ENCODE measurements at places on chromosomes 4 and X. TPM values are rescaled to one million over a fixed set of nuclear protein-coding genes. Genes with fewer than 3 reads are reported as not detected.

SH2D1A gene
- not detected for total RNA-seq

RAI2 gene
- total RNA-seq = not detected

MAGEB1 gene
- total RNA-seq = not detected

PSAPL1 gene
- total RNA-seq = not detected

PFKFB1 gene
- total RNA-seq = 0.17 TPM

KCND1 gene
- total RNA-seq = 0.54 TPM

S100G gene
- not detected for total RNA-seq

CYBB gene
- total RNA-seq = 0.03 TPM

TRIM75 gene
- total RNA-seq = not detected

GYPA gene
- total RNA-seq = not detected

DNA sequence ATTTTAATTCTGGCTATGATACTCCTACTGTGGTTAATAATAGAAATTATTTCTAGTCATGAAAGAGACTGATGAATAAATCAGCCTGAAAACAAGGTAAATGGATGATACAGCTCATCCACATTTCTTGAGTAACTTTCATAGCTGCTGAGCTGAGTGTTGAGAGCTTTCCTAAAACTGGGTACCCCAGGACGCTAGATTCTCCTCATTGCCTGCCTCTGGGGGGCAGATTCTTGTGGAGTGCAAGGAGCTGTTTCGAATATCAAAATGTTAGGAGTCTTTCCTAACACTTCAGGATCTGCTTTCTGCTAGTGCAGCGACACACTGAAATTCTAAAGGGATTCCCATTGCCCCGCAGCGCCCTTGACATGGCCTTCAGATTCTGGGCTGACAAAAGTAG is 2.1 kb downstream of the MND1 start:
- DNase-seq = no peak

DNA sequence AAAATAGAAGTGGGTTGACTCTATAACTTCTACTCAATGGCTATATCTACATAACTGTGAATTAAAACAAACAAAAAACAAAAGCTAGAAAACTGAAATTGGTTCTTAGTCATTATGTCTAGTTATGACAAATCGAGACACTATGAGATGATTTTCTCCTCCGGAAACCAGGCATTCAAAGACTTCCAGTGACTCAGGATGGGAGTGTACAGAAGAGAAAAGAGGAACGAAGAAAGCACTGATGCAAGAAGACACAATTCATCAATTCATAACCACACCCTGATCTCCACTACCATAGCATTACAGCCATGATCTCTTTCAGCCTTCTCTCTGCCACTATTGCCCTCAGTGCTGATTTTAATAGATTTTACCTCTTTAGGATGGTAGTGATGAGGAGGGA is 253.6 kb downstream of the CBLL2 start:
- DNase-seq = peak; percentile 93

GRCh38 chr4:94724016-94724790 is 33.6 kb upstream of the BMPR1B start:
- DNase-seq = no peak

- no peak for DNase-seq
Observed at GRCh38 chr4:169045862-169046584, 36.0 kb upstream of the CBR4 start.

DNA sequence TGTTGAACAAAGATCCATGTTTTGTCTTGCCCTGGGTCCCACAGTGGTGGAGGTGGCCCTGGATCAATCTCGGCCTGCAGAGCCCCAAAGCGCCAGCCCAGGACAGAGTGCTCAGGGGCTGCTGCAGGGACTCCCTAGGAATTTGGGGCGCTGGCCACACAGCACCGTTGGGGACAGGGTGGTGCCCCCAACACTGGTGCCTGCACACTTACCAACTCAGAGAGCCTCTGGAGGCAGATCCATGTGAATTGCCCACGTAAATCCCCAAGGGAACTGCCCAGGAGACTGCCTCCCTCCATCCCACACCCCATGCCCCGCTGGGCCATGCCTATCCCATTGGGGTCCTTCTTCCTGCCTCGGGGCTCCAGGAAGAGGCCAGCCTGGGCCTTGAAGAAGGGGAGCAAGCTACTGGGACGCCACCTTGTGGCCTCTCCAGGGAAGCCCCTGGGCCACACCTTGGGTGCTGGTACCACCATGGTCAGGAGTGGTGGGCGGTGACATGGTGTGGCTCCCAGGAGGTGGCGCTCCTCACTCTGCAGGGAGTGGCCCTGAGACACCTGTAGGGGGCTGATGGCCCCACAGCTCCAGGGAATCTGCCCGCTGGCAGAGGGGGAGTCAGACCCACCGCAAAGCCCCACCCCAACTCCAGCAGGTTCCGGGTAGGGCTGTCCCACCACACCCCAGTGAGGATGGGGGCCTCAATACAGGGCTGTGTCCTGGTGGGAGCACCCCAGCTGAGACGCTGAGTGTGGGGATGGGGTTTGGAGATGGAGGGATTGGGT is 22.8 kb downstream of the CFAP99 start:
- no peak for DNase-seq

- no peak for DNase-seq
Observed at GRCh38 chrX:78979789-78980464, 34.7 kb downstream of the P2RY10 start.

DNA sequence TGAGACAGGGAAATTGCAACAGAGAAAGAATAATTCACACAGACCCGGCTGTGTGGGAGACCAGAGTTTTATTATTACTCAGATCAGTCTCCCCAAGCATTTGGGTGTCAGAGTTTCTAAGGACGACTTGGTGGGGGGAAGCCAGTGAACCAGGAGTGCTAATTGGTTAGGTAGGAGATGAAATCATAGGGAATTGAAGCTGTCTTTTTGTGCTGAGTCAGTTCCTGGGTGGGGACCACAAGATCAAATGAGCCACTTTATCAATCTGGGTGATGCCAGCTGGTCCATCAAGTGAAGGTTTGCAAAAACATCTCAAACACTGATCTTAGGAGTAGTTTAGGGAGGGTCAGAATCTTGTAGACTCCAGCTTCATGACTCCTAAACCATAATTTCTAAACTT is 560.7 kb downstream of the ADGRL3 start:
- DNase-seq = no peak

DNA sequence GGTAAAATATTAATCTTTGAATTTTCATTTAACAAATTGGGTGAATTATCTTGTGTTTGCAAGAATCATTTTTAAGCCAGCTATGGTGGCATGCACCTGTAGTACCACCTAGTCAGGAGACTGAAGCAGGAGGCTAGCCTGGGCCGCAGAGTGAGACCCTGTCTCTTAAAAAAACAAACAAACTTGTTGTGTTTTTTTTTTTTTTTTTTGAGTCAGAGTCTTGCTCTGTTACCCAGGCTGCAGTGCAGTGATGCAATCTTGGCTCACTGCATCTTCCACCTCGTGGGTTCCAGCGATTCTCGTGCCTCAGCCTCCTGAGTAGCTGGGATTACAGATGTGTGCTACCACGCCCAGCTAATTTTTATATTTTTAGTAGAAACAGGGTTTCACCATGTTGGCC is 2.2 kb downstream of the TXLNG start:
- DNase-seq = no peak

- no peak for DNase-seq
Observed at GRCh38 chr4:94238160-94238559, 30.5 kb downstream of the SMARCAD1 start.

DNA sequence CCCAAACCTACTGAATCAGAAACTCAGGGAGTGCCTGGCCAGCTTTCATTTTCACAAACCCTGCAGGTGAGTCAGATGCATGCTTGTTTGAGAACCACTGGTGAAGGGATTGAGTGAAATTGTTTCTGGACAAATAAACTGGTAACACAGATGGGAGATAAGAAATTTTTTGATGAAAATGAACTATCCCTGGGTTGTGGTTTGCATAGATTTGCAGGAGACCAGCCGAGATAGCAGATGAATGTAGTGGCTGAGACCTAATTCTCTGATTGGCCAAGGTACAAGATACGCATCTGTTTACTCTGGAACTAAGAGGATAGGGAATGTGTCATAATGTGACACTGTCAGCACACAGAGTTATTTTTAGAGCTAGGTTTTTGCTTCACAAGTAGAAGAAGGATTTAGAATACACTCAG is 117.8 kb upstream of the NOCT start:
- DNase-seq = no peak

DNA sequence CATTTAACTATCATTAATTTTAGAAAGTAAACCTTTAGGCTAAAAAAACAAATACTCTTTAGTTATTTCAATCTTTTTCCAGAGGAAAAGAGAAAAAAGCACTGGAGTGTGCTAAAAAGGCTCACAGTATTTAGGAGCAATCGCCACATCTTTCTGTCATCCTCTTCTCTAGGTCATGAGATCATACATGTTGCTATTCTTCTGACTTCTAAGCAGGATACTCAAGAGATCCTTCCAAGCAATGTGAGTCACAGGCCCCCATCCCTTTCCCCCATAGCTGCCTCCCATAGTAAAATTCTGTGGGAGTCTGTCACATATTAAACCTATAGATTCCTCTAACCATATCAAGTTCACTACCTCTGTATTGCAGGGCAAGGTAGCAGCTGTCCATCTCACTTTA is 7.7 kb downstream of the EDNRA start:
- DNase-seq = no peak

DNA sequence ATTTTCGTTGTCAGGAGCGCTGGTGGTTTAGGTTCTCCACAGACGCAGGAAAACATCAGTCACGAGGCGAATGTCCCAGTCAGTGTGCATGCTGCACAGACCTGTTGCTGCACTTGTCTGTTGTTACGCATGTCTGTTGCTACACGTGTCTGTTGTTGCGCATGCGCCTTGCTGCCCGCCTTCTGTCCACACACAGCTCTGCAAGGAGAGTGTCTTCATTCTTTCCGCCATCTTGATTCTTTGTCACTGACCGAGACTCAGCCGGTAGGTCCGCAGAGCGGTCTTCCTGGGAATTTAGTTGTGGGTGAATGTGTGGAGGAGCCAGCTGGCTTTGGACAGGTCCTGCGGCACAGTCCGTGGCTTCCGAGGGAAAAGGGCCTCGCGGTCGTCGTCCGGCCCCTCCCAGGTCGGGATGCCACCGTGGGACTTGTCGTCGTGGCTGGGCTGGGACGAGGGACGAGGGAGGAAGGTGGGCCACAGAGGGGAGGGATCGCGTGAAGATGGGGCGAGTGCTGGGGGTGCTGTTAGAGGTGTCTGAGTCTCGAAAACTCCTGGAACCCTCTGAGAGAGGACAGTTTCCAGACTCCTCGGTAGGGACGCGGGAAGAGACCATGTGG is at the start of gene PAGE2B:
Gene PAGE2B (plus strand): TSS at position 180 of the 617 bp plus-strand sequence. CDS start 1,012 bp downstream, outside the sequence.
- DNase-seq = no peak

GRCh38 chr4:55122235-55122634 is 3.2 kb downstream of the KDR start:
- DNase-seq = no peak

DNA sequence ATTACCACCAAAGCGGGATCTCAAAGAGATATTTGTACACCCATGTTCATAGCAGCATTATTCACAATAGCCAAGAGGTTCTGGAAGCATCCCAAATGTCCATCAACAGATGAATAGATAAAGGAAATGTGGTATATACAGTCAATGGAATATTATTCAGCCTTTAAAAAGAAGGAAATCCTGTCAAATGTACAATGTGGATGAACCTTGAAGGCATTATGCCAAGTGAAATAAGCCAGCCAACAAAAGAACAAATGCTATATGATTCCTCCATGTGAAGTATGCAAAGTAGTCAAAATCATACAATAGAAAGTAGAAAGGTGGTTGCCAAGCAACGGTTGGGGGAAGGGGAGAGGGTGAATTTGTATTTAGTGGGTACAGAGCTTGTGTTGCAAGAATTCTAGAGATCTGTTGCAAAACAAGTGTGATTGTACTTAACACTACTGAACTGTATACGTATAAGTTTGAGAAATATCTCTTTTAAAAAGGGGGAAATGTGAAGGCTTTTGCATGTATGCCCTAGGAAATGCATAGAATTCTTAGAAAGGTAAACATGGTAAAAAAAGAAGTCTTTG is 5.0 kb upstream of the ZRSR2 start:
- DNase-seq = no peak

DNA sequence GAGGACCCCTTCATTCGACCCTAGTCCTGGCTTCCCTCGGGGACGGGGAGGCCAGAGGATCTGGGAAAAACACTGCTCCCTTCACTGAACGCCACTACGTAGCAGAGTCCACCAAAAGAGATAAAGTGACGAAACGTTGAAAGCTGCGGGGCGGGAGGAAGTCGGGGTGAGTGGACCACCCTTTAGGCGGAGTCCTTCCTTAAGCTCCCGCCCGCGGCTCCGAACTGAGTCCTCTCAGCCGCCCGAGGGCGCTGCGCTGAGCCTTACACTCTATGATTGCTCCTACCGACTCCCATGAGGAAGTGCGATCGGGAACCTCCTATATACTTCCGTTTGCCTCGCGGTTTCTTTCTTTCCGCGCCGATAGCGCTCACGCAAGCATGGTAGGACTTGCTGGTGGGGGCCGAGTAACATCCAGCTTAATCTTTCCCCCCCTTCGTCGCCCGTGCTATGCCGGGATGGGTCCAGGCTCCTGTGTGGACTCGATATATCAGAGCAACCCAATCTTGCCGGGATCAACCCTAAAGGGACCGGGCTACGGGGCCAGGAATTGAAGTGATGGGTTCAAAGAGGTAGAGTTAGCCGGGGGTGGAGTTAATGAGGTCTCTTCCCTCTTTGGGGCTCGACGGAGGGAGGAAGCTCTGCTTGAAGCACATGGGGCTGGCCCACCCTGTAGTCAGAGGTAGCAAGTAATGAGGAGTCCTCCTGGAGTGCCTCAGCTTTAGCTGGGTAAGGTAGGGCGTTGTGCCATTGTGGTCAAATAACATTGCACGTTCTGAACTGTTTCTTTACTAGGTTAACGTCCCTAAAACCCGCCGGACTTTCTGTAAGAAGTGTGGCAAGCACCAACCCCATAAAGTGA is at the start of gene RPL36A:
Gene RPL36A (plus strand): TSS at position 348 of the 862 bp plus-strand sequence. CDS start 33 bp downstream, at position 381.
- DNase-seq = peak; percentile 73

GRCh38 chrX:9466124-9466495 is 1.3 kb downstream of the TBL1X start:
- no peak for DNase-seq

GRCh38 chr4:140450352-140450751 is 22.9 kb upstream of the CLGN start:
- DNase-seq = no peak

DNA sequence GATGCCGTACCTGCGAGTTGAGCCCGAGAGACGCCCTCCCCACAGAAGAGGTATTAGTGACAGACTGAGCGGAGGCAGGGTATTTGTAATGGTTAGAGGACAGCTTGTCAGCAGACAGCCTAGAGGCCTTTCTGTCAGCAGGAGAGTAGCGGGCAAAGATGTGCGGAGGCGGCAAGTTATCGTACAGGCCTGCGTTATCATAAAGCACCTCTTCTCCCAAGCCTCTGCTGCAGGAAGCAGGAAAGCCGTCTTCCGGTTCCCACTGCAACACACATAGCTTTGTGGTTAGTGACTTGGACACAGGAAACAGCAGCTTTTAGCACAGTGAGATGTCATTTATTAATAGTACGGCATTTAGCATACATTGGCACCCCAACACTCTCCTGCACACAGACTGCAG is 158.3 kb downstream of the AFAP1 start:
- DNase-seq = no peak

DNA sequence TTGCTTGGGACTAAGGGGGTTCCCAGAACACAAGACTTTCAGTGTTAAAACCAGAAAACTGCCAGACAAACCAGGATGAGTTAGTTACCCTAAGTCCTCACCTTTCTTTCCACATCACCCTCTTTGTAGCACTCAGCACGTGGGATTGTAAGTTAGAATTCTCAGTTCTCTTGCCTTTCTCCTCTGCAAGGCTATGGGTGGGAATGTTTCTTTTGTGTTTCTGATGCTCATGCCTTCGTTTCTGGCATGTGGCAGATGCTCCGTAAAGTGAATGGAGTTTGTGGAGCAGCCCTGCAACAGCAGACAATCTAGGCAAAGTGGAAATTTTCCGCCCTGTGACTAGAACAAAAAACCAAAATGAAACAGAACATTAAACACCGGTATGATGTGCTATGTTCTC is 64.7 kb upstream of the SPP1 start:
- DNase-seq = no peak
